Activated T-helper 17 cell treated with anti-CD3 and anti-CD28 coated beads, Interleukin-2, amount 50 U/mL, for 72 hours (primary cell): ENCODE measurements at places on chromosomes 13 and 19. TPM values are rescaled to one million over a fixed set of nuclear protein-coding genes. Genes with fewer than 3 reads are reported as not detected.

DNA sequence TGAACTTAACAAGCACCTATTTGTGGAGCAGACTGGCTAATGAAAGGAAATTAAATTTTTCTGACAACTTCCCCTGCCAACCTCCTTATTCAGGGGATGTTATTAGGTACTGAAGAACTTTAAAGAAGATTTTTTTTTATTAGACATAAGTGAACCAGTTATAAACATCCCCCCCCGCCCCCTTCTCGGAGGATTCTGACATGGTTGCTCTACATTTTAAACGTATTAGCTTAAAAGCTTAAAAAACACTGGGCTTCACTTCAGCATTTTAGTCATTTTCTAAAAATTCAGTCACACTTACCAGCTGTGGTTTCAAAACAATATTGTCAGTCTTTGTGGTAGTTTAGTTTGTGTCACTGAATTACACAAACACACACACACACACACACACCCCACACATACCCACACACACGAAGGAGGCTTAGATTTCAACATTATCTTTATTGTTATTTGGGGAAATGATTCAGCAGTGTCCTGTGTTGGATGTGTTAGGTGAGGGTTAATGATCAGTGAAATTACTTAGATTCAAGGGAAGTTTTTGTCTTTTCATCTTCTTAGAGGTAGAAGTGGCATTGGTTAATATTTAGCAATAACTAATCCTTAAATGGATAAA, 145.7 kb downstream of the PCCA start:
- ATAC-seq = no peak

DNA sequence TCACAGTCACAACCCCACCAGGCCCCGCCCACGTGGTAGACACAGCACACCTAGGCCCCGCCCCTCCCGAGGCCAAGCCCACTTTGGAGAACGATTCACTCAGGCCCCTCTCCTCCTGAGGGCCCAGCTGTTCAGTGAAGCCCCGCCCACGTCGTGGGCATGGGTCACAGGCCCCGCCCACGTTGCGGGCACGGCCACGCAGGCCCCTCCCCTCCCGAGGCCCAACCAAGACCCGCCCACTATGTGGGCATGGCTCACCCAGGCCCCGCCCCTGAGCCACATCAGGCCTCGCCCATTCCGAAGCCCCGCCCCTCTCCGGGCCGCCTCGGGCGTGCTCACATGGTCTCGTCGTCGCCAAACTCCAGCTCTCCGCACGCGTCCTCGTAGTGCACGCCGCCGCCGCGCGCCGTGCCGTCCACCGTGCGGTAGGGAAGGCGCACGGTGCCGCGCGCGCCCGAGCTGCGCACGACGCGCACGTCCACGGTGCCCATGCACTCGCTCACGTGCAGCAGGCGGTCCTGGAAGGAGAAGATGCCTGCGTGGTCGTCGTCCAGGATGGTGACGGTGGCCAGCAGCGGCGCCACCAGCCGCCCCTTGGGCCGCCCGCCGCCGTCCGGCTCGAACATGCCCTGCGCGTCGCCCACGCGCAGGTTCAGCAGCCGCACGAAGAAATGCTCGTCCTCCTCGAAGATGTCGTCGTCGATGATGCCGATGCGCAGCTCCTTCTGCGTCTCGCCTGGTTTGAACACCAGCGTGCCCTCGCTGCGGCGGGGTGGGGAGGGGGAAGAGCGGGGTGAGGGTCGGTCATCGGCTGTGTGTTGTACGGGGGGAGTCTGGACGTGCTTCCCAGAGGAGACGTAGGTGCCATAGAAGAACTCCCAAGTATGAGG, 24.0 kb downstream of the SLC8A2 start:
- ATAC-seq = peak; percentile 68

DNA sequence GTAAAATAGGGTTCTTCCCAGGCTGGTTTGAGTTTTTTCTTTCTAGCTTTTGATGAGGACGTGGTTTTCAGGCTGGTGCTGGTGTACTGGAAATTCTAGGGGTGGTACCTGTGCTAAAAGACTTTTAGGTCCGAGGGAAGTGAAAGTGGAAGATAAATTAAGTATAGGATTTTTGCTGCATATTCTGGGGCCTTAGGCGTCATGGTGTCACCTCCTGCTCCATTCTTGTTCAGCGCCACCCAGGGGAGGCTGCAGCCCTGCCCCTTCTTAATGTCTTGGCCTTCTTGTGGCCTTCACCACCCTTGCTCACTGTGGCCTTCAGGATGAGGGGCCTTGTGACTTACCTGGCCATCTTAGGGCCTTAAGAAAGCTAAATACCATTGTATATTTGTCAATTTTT, 12.4 kb downstream of the ZNF552 start:
- ATAC-seq = no peak

DNA sequence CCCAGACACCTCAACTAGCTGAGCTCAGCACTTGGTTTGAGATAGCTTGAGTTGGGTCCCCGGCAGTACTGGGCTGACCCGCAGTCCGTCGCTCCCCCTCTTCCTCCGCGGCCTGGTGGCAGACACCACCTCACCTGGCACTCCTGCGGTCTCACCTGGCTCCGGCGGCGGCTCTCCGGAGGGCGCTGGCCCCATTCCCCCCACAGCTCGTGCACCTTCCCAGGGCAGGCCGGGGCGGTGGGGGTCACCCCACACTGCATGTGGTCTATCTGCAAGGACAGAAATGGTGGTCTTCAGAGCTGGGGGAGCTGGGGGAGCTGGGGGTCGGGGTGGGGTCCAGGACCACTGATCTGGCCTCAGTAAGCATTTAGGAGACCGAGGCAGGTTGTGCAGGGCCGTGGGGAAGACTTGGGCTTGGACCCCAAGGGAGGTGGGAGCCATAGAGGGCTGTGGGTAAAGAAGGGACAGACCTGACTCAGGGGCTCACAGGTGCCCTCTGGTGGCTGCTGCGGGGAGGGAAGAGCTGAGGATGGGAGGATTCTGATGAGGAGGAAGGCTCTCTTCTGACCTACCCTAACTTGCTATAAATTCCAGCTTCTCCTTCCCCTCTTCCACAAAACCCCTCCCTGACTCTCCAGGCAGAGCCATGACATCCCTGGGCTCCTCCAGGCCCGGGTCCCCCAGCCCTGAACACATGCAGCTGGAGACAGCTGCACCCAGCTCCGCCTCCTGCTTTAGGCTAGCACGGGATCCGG, 6.7 kb upstream of the PLIN4 start:
- peak; percentile 77 for ATAC-seq

- no peak for ATAC-seq
These were observed 20.1 kb downstream of the MARK4 start for GRCh38 chr19:45271098-45271734.

GRCh38 chr13:112267660-112268059, 108.5 kb upstream of the SPACA7 start:
- ATAC-seq = no peak

GRCh38 chr19:31903979-31904378, 441.4 kb upstream of the ZNF507 start:
- no peak for ATAC-seq

- ATAC-seq = no peak
These were observed 7.5 kb upstream of the CEBPA start for GRCh38 chr19:33309826-33310225.

DNA sequence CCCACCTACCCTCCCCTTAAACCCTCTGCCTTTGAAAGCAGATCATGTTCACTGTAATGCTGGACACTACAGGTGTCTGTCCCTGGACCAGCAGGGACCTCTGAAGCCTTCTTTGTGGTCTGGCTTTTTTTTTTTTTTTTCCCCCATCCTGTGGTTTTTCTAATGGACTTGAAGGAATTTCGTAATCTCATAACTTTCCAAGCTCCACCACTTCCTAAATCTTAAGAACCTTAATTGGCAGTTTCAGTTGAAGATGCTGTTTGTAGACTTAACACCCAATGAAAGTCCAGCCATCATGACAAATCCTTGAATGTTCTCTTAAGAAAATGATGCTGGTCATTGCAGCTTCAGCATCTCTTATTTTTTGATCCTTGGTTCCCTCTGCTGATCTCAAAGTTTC, 45.0 kb upstream of the LRCH1 start:
- no peak for ATAC-seq

- peak; percentile 33 for ATAC-seq
These were observed 22.5 kb upstream of the ALOX5AP start for GRCh38 chr13:30712536-30713532.

DNA sequence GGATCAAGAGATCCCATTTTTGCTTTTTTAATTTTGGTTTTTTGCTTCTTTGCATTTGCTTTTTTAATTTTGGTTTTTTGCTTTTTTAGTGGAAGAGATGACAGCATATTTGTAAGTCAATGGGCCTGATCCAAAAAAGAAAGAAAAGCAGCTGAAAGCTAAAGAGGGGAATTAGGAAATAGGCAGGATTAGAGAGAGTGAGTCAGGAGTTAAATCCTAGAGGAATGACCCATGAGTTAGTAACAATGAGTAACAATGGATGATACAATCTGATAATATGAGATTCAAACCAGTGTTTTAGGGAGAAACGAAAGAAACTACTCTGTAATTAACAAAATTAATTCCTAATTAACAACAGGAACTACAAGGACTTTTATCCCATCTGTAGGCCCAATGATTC, 111.2 kb upstream of the SGCG start:
- ATAC-seq = no peak

GRCh38 chr13:20337884-20338551, 105.9 kb upstream of the GJB6 start:
- no peak for ATAC-seq

DNA sequence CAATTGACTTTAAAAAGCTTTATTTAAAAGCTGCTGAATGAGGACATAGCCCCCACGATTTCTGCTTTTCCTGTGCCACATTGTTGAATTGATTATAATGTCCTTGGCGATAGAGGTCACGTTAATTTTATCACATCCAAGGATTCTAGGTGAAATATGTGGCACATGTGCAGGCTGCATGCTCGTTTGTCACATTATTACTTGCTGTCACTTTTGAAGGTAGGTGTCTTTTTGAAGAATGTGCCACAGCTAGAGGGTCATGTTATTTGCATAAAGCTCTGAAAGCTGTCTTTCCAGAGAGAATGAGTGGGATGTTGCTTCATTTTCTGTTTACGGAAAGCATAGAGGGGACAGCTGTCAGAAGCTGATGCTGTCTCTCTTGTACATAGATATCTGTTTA, 927.6 kb upstream of the ATXN8OS start:
- ATAC-seq = no peak

- no peak for ATAC-seq
These were observed 4.3 kb downstream of the CEBPG start for GRCh38 chr19:33377586-33378475.

- no peak for ATAC-seq
These were observed 479.1 kb upstream of the MIR17HG start for GRCh38 chr13:90868321-90868920.

DNA sequence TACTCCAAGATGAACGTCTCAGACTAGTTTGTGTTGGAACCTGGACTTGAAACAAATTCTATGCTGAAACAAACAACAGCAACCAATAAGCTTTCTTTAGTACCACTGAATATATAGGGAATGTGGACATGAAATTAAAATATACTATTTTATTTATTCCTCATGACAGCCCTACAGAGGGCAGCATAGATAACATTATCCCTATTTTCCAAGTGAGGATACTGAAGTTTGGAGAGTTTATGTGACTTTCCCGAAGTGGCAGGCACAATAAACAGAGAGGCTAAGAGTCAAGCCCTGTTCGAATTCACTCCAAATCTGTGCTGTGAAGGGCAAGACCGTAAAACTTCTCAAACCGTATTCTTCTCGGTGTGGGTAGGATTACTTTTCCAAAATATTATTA, 509.9 kb upstream of the GPC6 start:
- no peak for ATAC-seq

- ATAC-seq = peak; percentile 78
These were observed 14.9 kb downstream of the ARID3A start for GRCh38 chr19:940591-941291.

DNA sequence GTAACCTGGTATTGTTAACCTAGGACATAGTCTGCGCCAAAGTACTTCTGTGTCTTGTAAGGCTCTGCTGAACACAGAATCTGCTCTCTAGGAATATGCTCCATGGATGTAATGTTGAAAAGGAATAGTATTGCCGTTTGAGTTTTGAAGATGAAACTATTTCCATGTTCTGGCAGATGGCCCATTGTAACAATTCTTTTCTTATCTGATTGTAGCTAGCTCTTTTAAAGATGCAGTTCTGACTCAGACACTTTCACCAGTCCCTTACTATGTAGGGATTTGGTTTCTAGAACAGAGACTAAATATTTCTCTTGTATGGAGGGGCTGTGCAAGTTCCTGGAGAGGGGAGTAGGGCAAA, 185.6 kb downstream of the MTUS2 start:
- ATAC-seq = no peak

GRCh38 chr19:49786376-49786820, 19.6 kb downstream of the AP2A1 start:
- no peak for ATAC-seq

DNA sequence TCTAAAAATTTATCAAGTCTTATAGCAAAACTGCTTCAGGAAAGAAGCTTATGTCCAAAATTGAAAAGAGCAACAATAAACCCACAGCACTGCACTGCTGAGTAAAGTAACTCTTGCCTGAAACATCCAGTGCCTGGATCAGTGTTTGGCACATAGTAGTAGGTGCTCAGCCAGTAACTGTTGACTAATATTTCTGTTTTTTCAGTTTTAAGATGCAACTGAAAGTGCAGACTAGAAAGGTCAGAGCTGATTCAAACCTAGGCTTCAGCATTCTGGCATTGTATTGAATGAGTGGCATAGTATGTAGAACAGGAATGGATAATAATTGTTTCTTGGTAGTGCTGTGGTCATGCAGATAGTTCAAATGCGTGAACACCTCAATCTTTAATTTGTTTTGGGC, 67.6 kb downstream of the UBL3 start:
- peak; percentile 99 for ATAC-seq

GRCh38 chr13:98824376-98825160, 72.1 kb upstream of the SLC15A1 start:
- peak; percentile 31 for ATAC-seq

DNA sequence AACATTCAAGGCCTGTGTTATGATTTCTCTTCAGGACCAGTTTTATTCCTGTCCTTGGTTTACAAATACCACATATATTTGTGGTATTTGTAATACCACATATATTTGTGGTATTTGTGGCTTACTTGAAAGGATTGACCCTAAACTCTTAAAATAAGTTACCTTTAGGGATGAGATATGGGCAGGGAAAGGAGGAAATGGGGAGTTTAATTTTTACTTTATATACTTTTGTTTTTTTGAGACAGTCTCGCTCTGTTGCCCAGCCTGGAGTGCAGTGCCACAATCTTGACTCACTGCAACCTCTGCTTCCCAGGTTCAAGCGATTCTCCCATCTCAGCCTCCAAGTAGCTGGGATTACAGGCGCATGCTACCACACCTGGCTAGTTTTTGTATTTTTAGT, 2.3 kb upstream of the TGDS start:
- ATAC-seq = no peak

- no peak for ATAC-seq
These were observed 214.4 kb upstream of the ZNF507 start for GRCh38 chr19:32131005-32131404.

The SLC10A2 gene
- not detected for total RNA-seq

The KLK8 gene
- not detected for total RNA-seq

The CNFN gene
- total RNA-seq = not detected

The SHC2 gene
- total RNA-seq = not detected

The DCT gene
- total RNA-seq = not detected

The MBD3L3 gene
- not detected for total RNA-seq

The ZNF726 gene
- 13.4 TPM for total RNA-seq

The CEACAM20 gene
- not detected for total RNA-seq
